ENCODE measurements at places on chromosomes 1 and 21. TPM values are rescaled to one million over a fixed set of nuclear protein-coding genes. Genes with fewer than 3 reads are reported as not detected.

Gene PPIH
- 20.1 TPM for total RNA-seq

Gene BRDT
- not detected for total RNA-seq

Gene SLAMF9
- total RNA-seq = not detected

Gene NR5A2
- 0.69 TPM for total RNA-seq

Gene SH3D21
- 3.0 TPM for total RNA-seq

Gene PCAT6
- not detected for total RNA-seq
